Stimulated activated CD4-positive, alpha-beta T cell treated with anti-CD3 and anti-CD28 coated beads, TNF-alpha, amount 100 ng/mL, for 1 hour (primary cell): ENCODE measurements at places on chromosomes 5 and 9.

- DNase-seq, result no peak
These were observed 6.3 kb downstream of the CCL19 start for GRCh38 chr9:34684816-34685215.

DNA sequence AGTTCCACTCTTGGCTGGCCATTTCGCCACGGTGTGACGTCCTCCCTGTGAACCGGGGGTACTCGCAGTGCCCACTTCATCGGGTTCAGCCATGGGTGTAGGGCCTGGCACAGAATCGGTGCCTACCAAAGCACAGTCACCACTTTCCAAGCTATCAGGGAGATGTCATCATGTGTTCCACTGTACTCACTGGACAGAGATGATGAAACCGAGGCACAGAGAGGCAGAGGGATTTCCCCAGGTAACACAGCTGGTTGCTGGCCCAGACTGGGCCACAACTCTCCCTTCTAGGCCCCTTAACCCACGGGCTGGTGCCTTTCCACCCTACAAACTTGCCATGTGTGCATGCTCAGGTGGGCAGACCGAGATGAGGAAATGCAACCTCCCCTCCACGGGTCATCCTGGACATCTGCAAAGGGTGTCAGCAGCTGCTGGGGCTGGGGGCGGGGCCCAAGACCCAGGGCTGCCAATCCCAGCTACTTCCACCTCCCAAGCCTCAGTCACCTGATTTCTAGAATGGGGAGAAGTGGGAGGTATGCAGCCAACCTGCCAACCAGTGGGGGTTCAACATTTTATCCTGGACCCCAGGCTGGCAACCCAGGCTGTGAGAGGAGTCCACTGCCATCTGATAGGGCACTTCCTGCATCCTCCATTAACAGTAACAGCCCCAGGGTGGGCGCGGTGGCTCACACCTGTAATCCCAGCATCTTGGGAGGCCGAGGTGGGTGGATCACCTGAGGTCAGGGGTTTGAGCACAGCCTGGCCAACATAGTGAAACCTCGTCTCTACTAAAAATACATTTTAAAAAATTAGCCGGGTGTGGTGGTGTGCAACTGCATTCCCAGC is 893 bp upstream of the SH2D3C start:
- DNase-seq, result no peak

GRCh38 chr9:109450346-109450745 is 47.8 kb downstream of the PTPN3 start:
- DNase-seq, result no peak

- no peak for DNase-seq
These were observed 142.9 kb downstream of the BNC2 start for GRCh38 chr9:16727452-16728136.

- no peak for DNase-seq
These were observed 797 bp upstream of the FBXO38 start for GRCh38 chr5:148382961-148383360.

DNA sequence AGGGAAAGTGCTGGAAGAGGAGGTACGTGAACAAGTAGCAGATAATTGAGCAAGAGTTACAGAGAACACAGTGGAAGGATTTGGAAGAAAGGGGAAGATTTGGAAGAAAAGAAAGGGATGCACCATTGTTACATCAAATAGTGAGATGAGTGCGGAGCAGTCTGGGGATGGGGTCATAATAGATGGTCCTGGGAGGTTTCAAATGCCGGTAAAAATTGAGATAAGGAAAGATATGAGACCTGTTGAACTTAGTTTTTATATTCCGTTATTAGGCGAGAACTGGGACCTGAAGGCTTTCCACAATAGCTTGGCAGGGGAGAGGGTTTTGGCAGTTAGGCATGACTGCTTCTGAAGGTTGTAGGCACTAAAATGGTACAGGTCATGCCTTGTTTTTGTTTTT is 20.9 kb downstream of the ATP6V0E1 start:
- DNase-seq, result no peak

- DNase-seq, result no peak
These were observed 3.0 kb upstream of the SLC6A18 start for GRCh38 chr5:1222147-1222546.

GRCh38 chr5:84286662-84287061 is 98.0 kb downstream of the EDIL3 start:
- DNase-seq, result no peak
